ENCODE measurements at places on chromosomes 3 and 15.

DNA sequence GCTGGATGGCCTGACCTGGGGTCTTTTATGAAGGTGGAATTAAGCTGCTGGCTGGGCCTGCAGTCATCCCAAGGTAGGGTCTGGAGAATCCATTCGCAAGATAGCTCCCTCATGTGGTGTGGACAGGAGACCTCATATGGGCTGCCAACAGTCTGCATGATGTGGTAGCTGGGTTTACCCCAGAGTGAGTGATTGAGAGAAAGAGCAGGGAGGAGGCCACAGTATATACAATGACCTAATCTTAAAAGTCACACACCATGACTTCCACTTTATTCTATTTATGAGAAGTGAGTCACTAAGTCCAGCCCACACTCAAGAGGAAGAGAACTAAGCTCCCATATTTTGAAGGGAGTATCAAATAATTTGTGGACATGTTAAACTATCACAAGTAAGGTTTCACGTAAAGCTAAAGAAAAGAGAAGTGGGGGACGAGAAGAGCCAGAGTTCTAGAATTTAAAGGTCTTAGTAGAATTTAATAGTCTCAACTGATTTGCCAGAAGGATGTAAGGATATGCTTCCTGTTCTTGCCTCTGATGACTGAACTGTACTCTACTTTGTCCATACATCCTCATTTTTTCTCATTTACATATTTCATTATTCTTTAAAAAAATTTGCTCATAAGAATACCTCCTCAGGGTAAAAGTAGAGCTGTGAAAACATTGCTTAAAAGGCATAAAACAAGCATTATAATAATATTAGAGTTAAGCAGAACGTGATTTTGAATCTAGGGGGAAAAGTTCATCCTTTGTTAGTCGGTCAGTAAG, 184.4 kb downstream of the PEX5L start:
- no peak for DNase-seq

- no peak for DNase-seq
These were observed 92.8 kb upstream of the NMNAT3 start for GRCh38 chr3:139770577-139770976.

DNA sequence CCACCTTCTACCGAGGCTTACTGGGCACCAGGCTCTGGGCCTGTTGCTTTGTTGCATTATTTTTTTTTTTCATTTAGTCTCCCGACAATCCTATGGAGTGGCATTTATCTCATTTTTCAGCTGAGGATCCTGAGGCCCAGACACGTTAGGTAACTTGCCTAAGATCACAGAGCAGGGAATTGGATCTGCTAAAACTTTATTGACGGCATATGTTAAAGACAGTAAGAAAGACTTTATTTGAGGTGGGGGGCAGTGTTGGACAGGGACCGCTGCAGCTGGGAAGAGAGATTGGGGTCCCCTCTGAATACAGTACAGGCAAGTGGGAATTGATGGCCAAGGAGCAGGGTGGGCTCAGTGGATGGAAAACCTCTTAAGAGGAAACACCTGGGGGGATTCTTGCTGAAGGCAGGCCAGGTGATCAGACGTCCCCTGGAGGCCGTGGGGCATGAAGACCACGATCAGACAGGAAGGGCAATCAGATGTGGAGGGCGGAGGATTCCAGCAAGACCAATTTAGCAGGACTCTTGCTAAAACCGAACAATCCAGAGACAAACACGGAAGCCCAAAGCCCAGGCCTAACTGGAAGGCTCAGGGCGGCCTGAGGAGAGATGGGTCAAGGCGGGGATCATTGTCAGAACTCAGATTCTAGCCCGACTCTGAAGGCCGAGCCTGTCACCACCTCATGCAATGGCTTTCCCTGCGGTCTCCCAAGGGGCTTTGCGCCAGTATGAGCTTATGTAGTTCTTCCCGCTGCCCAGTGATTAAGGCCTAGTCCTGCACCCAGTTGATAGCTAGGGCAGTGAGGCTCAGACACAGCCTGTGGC, 53.7 kb downstream of the RGMA start:
- DNase-seq: no peak

- DNase-seq: no peak
These were observed 290.2 kb upstream of the KCNMB2 start for GRCh38 chr3:178246004-178246403.

DNA sequence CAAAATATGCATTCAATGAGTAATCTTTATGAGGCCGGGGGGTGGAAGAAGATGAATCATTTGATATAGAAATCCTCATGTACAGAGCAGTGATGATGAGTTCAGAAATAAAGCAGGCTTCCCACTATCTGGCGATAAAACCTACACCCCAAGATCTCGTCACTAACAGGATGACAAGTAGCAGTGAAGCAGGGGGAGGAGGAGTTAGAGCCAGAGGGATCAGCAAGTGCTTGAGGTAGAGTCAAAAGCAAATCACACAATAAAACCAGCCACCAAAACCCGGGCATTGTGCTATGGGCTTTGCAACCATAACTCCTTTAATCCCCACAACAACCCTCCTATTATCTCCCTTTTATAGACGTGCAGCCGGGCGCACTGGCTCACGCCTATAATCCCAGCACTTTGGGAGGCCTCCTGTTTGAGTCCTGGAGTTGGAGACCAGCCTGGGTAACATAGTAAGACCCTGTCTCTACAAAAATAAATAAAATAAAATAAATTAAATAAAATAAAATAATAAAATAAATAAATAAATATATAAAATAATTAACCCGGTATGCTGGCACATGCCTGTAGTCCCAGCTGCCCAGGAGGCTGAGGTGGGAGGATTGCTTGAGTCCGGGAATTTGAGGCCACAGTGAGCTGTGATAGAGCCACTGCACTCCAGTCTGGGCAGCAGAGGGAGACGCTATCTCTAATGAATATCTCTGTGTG, 53.0 kb downstream of the STARD5 start:
- DNase-seq: no peak

GRCh38 chr15:41849204-41849603, 10.6 kb downstream of the PLA2G4B start:
- DNase-seq: no peak

DNA sequence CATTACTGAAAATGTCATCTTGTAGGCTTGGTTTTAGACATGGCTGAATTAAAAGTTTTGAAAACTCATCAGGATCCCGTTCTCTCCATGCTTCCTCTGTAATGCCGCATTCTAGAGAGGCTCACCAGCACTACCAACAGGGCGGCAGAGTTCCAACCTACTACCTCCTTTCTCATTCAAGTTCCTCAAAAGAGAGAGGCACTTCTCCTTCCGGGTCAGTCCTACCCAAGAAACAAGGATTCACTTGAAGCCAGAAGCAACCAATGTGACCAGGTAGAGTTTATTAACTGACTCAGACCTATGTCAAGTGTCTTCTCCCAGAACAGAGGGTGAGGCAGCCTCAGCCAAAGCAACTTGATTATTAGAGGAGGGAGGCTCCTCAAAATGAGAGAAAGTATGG, 59.8 kb upstream of the GYG1 start:
- DNase-seq: no peak

- DNase-seq: no peak
These were observed 658.4 kb upstream of the NECTIN3 start for GRCh38 chr3:110413266-110413665.

- DNase-seq: no peak
These were observed 6.8 kb upstream of the MOBP start for GRCh38 chr3:39460677-39461076.

DNA sequence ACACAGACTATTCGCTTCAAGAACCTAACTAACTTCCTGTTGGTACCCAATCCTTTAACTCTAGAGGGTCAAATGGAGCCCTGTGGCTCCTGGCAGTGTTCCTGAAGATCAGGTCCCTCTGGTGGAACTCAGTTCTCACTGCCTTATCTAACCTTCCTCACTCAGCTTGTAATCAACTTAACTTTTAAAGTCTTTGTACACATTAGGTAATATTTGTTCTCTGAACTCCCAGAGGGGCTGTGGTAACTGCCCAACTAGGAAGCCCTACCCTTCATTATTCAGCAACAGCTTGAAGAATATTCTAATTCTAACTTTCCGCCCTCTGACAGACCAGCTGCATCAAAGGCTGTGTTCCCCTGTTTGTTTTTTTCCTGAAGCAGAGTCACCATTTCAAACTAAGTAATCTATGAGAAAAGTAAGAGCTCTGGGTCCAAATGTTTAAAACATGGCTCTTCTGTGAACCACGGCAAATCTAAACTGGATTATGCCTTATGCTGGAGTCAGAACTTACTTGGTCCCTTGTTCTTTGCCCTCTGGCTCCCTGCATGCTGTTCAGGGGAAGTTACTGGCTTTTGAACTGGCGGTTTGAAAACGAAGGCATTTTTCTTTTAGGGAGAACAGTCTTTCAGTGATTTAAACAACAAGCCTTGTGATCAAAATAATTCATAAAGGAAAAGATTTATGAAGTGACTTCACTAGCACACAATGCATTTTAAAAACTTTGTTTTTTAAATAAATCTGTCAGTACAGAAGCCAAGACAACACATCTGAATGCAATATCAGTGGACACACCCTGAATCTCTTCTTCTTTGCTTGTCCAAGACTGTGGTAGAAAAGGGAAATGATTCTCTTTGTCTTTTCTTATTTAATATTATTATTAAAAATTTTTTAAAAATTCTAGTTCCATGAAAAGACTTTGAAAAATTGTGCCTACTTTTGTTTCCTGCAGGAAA, 365.6 kb downstream of the TIGIT start:
- DNase-seq: no peak

GRCh38 chr3:108127301-108127988, 36.6 kb upstream of the CD47 start:
- DNase-seq: no peak

- no peak for DNase-seq
These were observed 7.3 kb upstream of the TPM1 start for GRCh38 chr15:63035253-63035652.

DNA sequence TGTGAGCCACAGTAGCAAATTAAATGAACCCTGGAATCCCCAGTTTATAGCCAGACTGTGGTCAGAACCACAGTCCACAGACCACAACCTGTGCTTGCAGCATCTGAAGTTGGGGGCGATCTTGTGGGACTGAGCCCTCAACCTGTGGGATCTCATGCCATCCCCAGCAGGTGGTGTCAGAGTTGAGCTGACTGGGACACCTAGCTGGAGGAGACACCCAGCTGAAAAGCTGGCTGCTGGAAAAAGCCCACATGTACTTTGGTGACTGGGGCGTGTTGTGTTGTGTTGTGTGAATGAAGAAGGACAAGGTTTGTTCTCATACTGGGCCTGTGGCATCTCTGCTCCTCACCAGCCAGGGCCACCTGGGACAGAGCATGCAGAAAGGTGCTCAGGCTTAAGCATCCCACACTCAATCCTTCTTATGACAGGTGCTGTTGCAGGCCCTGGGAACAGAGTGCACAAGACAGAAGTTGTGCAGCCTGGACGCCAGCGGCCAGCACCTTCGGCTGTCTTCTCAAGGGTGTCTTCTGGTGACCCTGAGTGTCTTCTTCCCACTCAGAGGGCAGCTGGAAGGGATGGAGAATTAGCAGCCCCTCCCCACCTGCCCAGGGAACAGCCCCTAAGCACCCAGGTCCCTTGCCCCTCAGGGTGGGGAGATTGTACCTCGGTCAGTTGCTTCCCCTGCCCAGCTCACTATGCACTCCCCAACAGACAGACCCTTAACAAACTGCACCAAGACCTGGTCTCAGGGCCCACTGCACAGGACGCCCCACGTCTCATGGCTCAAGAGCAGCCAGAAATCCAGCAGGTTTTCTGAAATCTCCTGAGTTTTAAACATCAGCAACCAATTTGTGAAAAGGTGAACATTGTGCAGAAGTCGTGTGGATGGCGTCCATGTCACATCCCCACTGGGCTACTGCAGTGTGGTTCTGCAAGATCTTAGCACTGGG, 2.2 kb upstream of the UROC1 start:
- DNase-seq: no peak

DNA sequence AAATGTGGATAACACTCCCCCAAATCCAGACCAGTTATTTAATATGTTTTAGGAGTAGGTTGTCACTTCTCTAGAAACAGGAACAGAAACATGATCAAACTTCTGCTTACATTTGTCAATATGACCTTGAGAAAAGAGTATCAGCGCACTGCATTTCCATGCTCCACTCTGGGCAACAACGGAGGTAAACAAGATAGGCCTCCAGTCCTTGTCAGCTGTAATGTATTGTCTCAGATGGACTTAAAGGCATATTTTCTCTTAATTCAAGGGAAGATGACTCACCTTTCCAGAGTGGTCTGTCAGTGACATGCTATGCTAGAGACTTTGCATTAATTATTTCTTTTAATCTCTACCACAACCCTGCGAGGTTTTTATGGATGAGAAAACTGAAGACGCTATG, 51.6 kb upstream of the TCF12 start:
- no peak for DNase-seq

DNA sequence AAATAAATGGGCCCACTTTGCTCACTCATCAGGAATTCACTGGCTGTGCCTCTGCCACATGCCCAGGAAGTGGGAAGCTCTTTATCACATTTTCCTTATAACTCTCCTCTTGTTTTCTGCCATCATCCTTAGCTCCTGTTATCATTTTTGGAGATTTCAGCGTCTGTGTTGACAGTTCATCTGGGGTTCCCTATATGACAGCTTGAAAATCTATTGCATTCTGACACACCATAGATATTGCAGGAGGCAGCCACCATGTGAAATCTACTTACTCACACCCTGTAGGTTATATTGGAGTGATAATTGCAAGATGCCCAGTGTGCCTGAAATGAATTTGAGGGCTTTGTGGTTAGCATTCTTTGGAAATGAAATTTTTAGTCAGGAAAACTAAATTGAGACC, 132.9 kb downstream of the RYR3 start:
- DNase-seq: no peak

Measured in NCI-H2107 (cell line).